ENCODE measurements at places on chromosomes 7 and 10. TPM values are rescaled to one million over a fixed set of nuclear protein-coding genes. Genes with fewer than 3 reads are reported as not detected.

Gene TMEM26
- 0.06 TPM for total RNA-seq

GRCh38 chr10:102268375-102268888 is 23.1 kb downstream of the GBF1 start:
- DNase-seq: no peak
- peaks cover 6% of the 10 kb centered on the region for H3K4me1 ChIP-seq
- no peaks in the 10 kb centered on the region for H3K36me3 ChIP-seq
- no peaks in the 10 kb centered on the region for H3K27me3 ChIP-seq
- H3K27ac ChIP-seq: no peak overlapping the region

- H3K27ac ChIP-seq: no peak overlapping the region
- H3K27me3 ChIP-seq: no peaks in the 10 kb centered on the region
- no peak overlapping the region for H3K4me3 ChIP-seq
- no peak for DNase-seq
- H3K4me1 ChIP-seq: no peaks in the 10 kb centered on the region
- H3K36me3 ChIP-seq: no peaks in the 10 kb centered on the region
Measured at GRCh38 chr10:77666821-77667220, 29.2 kb upstream of the KCNMA1 start.

GRCh38 chr7:131238347-131238931 is 89.2 kb upstream of the MKLN1 start:
- no peak for DNase-seq
- H3K27ac ChIP-seq: no peak overlapping the region
- no peak overlapping the region for H3K4me3 ChIP-seq
- no peaks in the 10 kb centered on the region for H3K27me3 ChIP-seq
- H3K4me1 ChIP-seq: no peaks in the 10 kb centered on the region

- no peak overlapping the region for H3K27ac ChIP-seq
- no peaks in the 10 kb centered on the region for H3K27me3 ChIP-seq
- H3K36me3 ChIP-seq: no peaks in the 10 kb centered on the region
- no peak for DNase-seq
- no peak overlapping the region for H3K4me3 ChIP-seq
- peaks cover 4% of the 10 kb centered on the region for H3K4me1 ChIP-seq
Measured at GRCh38 chr10:122138831-122139625, 132.1 kb upstream of the BTBD16 start.

GRCh38 chr10:80104066-80104926 is 25.8 kb downstream of the TMEM254 start:
- H3K27ac ChIP-seq: no peak overlapping the region
- no peak overlapping the region for H3K4me3 ChIP-seq
- no peaks in the 10 kb centered on the region for H3K36me3 ChIP-seq

Gene FGL2
- total RNA-seq: 7.7 TPM

GRCh38 chr10:120132811-120133210 is 240.3 kb downstream of the SEC23IP start:
- no peaks in the 10 kb centered on the region for H3K27me3 ChIP-seq
- no peaks in the 10 kb centered on the region for H3K36me3 ChIP-seq
- no peaks in the 10 kb centered on the region for H3K4me1 ChIP-seq
- H3K4me3 ChIP-seq: no peak overlapping the region

GRCh38 chr7:121560267-121560990 is 164.3 kb upstream of the FAM3C start:
- no peaks in the 10 kb centered on the region for H3K27me3 ChIP-seq
- no peaks in the 10 kb centered on the region for H3K36me3 ChIP-seq
- no peak overlapping the region for H3K27ac ChIP-seq

Gene SUGCT
- 0.73 TPM for total RNA-seq

Gene LUC7L2
- total RNA-seq: 42.9 TPM

GRCh38 chr10:60208676-60209269 is 180.9 kb downstream of the ANK3 start:
- H3K36me3 ChIP-seq: no peaks in the 10 kb centered on the region
- no peaks in the 10 kb centered on the region for H3K27me3 ChIP-seq
- no peak for DNase-seq

Gene LRRC27
- total RNA-seq: 4.3 TPM

DNA sequence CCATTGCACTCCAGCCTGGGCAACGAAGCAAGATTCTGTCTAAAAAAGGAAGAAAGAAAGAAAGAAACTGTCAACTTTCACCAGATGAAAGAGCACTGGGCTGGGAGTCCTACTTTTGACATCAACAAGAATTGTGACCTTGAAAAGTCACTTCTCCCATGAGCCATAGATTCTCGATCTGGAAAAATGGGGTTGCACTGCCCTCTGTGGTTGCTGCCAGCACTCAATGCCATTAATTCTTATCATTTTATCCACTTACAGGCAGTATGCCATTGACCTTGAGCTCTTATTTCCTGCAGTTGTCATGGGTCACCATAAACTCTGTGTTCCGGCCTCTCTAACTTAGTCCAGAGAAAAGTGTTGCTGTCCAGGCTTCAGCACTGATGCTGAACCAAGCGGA is 137.2 kb downstream of the NOC3L start:
- no peaks in the 10 kb centered on the region for H3K27me3 ChIP-seq
- H3K36me3 ChIP-seq: no peaks in the 10 kb centered on the region
- no peak overlapping the region for H3K27ac ChIP-seq
- H3K4me1 ChIP-seq: no peaks in the 10 kb centered on the region

DNA sequence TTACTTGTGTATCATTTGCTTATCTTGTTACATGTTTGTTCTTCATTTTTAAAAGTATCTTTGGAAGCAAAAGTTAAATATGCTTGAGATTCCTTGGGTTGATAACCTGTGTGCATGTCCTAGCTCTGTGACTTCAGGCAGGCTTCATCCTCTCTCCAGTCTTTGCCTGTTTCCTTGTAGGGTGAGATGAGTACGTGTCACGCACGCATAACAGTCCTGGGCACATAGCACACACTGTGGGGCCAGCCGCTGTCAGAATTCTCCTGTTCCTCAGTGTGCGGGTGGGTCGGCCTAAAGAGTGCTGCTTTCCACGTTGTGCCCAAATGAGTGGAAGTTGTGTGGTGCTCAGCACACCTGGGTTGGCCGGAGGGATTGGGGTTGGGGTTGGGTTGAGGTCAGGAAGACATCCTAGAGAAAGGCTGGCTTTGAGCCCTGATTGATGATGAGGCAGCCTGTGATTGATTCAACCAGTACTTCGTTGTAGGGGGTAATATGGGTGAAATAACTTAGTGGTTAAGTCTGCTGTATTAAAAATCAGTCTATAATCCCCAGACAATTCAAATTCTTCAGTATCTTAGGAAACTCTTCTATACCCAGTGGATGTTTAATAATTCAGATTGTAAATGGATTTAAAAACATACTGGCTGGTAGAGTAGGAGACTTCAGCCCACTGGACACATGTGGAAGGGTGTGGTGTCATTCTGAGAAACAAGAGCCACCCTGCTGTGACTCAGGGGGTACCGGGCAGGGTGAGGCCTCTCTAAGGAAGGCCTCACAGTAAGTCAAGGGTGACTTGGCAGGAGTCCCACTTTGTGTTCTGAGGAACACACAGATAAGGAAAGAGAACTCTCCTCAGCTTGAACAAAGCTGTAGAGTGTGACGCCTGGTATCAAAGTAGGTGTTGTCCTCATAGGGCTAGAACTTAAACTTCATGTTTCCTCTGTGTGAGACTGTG is 54.8 kb downstream of the DAGLB start:
- no peaks in the 10 kb centered on the region for H3K27me3 ChIP-seq
- DNase-seq: peak; percentile 60
- H3K4me1 ChIP-seq: peaks cover 11% of the 10 kb centered on the region
- no peak overlapping the region for H3K4me3 ChIP-seq
- no peaks in the 10 kb centered on the region for H3K36me3 ChIP-seq
- H3K27ac ChIP-seq: peak overlapping the region; percentile 10

Gene AP1S1
- total RNA-seq: 13.0 TPM

- H3K4me1 ChIP-seq: no peaks in the 10 kb centered on the region
- H3K27me3 ChIP-seq: no peaks in the 10 kb centered on the region
- no peak overlapping the region for H3K4me3 ChIP-seq
- H3K36me3 ChIP-seq: no peaks in the 10 kb centered on the region
- H3K27ac ChIP-seq: no peak overlapping the region
Measured at GRCh38 chr10:119428789-119429188, 113.7 kb downstream of the RGS10 start.
